WTC11 (cell line): ENCODE measurements at places on chromosomes 6 and 20. TPM values are rescaled to one million over a fixed set of nuclear protein-coding genes. Genes with fewer than 3 reads are reported as not detected.

DNA sequence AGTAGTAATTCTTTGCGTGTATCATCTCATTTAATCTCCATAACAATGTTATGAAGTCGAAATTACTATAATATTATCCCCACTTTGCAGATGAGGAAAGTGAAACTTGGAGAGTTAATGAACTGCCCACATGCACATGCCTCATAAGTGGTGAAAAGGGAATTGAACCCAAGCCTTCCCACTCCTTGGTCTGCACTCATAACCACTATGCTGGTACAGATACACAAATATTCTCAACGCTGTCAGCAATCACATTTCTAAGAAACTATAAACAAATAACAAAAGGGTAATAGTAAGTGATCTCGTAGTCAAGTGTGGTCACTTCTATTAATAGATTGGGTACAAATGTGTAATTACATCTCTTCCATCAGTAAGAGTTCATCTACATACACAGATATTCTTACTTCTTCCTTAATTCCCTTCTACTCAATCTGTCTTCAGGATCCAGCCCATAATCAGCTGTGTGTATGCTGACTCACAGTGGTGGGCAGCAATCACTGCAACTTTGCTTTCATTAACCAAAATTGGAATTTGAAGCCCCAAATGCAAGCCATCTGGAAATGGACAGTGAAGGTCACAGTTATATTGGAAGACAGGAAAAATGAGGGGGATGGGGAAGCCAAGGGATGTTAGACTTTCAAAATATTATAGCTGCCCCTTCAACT lies 6.6 kb downstream of the PRSS35 start:
- DNase-seq = no peak

GRCh38 chr6:74937936-74938335 lies 267.9 kb downstream of the COL12A1 start:
- DNase-seq = no peak

GRCh38 chr6:29793036-29793356 lies 34.6 kb upstream of the HLA-G start:
- DNase-seq = no peak

DNA sequence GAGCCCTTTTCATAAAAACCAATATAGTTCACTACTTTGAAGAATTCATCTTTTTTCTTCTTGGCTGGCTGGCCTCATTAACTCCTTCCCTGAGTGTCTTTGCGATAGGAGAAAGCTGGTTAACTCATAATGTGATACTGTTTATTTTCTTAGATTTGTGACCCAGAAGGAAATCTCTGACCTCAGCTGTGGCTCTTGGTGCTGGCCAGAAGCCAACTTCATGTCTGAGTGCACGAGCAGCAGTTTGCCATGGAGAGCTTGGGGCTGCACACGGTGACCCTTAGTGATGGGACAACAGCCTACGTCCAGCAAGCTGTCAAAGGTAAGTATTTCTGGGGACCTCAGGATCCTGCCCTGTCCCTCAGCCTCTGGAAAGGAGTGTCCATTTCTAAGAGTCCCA lies 16.7 kb upstream of the DEF6 start:
- no peak for DNase-seq

Gene TP53TG5
- 0.37 to 0.85 TPM in 2 of 3 replicates, not detected in the other for total RNA-seq

Gene RIMS1
- 0.69 to 1.1 TPM (median 1.1 TPM) in 3 replicates for total RNA-seq

Gene CD109
- 3.5 to 4.5 TPM (median 4.0 TPM) in 3 replicates for total RNA-seq

Gene APCDD1L
- 2.4 to 3.2 TPM (median 2.5 TPM) in 3 replicates for total RNA-seq

Gene RGS17
- 6.6 to 9.3 TPM (median 7.4 TPM) in 3 replicates for total RNA-seq
